Activated effector memory CD4-positive, alpha-beta T cell treated with anti-CD3 and anti-CD28 coated beads, Interleukin-2, amount 50 U/mL, for 16 hours (primary cell): ENCODE measurements at places on chromosomes 1 and 21.

DNA sequence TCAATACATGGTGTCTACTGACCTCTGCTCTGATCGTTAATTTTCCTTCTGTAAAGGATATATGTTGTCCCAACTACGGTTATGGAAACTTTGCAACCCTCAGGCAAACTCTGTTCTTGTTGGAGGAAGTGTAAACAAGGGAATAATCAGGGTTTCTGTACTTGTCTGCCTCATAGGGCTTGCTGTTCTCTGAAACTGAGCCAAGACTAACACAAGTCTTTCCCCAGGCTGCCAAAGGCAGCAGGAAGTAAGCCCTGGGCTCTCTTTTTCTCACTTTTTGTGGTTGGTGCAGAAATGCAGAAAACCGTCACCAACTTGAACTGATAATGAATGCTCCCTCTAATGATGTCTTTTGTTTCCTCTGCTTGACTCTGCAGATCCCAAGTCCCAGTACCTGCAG is 7.6 kb downstream of the CYP4X1 start:
- no peak for DNase-seq

- no peak for DNase-seq
Measured at GRCh38 chr1:224745924-224746323, 129.8 kb downstream of the CNIH3 start.

- DNase-seq = no peak
Measured at GRCh38 chr1:27519331-27520258, 29.6 kb upstream of the WASF2 start.

- DNase-seq = no peak
Measured at GRCh38 chr1:64537942-64538341, 68.0 kb downstream of the CACHD1 start.

- DNase-seq = no peak
Measured at GRCh38 chr1:27139980-27140379, 14.9 kb downstream of the SLC9A1 start.

DNA sequence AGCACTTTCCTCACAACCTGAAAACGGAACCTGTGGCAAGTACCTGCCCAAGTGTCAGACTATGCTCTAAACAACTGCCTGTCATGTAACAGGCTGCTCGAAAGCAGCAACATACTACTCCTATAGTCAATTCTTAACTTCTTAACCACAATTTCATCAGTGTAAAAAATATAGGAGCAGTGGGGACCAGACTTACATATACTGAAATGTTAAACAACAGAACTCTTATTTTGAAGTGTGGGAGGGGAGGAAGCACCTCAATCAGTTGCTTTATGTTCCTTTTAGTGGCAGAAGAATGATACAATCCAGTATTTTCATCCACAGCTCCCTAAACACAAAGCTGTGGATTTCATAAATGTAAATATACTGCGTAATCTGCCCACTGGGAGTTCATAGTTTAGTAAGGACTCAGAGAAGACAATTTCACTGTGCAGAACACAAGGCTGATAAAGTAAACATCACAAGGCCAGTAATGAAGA is 44.2 kb downstream of the WLS start:
- no peak for DNase-seq

DNA sequence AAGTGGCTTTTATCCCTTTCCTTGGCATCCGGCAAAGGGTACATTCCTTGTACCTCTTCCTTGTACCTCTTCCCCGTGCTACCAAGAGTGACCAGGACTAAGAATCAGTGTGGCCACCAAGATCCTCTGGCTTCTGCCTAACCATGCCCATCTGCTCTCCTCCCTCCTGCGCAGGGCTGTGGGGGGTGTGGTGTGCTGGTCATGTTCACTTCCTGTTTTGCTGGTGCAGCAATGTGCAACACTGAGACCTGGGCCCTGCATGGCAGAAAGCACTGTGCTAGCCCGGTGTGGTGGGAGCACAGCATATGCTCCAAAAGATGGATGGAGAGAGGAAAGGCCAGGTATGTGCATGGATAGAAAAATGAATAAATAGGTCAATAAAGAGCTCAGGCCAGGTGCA is 33.3 kb upstream of the TENT5C start:
- DNase-seq = peak; percentile 66

- no peak for DNase-seq
Measured at GRCh38 chr1:68107771-68108170, 57.3 kb upstream of the DIRAS3 start.

GRCh38 chr21:19468991-19469715 is 1065.6 kb upstream of the TMPRSS15 start:
- DNase-seq = no peak

DNA sequence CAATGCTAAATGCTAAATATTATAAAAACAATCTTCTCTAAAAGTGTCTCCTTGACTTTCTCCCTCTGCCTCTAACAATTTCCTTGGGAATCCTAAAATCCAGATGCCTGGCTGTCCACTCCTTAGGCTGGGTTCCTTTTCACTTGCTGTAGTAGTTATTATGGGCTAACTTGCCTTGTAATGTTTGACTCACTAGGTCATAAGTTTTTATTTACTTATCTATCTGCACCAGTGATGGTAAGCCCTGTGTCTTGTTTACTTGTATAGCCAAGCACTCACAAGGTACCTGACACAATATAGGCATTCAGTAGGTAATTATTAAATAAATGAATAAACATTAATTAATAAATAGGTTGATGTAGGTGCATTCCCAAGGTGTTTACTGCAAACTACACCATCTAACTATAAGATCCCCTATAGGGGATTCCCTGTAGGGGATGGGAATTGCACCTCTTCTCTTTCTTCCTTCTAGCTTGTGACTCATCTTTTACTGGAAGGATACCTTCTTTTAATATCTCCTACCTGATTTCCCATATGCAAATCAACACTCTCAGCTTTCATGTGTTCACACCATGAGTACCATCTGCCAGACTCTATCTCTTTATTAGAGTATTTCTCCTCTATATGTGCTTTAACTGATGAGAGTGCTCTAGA is 14.7 kb upstream of the CHIA start:
- no peak for DNase-seq
